ENCODE measurements at places on chromosomes 1 and 21. TPM values are rescaled to one million over a fixed set of nuclear protein-coding genes. Genes with fewer than 3 reads are reported as not detected.

The ADGRB2 gene
- total RNA-seq = 1.0 TPM

The DAB1 gene
- not detected for total RNA-seq

The CR1 gene
- total RNA-seq = 5.1 TPM

The ZDHHC18 gene
- total RNA-seq = 35.9 TPM

DNA sequence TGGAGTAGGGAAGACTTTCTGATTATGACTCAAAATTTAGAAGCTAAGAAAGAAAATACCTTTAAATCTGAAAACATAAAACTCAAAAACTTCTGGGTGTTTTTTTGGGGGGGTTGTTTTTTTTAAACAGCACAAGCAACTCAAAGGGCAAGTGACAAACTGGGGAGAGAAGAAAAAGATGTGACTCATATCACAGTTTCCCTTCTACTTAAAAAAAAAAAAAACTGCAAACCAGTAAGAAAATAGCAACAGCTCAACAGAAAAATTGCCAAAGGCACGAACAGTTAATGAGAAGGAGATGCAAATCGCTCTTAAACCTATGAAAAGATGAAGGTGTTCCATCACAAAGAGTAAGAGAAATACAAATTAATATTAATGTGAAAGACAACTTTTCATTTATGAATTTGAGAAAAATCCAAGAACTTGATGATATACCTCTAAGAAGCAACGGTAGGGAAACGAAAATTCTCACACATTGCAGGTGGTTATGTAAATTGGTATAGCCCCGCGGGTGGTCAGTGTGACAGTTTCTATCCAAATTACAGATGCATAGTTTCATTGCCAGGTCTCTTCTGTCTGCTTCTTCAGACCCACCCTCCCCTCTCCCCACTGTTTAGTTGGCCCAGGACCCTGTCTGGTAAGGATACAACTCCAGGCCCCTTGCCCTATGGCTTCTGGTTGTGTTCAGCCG is 9.0 kb downstream of the IFNAR2 start:
- no peak for DNase-seq

GRCh38 chr1:182599339-182599738 is 4.8 kb downstream of the RGS16 start:
- peak; percentile 55 for DNase-seq

DNA sequence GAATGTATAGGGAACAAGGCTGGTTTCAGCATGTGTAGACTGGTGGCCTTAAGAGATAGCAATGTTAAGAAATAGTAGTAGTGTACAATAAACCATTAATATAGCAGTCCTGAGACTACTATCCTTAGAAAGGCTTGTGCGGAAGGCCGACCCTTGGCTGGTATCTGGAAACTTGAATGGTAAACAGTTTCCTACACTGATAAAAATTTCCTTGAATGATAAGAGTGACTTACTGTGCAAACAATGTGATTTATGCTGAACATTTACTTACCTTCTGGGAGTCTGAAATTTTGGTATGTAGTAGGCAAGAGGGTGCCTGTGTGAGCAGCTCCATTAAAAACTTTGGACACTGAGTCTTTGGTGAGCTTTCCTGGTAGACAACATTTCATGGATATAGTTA is 44.7 kb downstream of the MAST2 start:
- DNase-seq = no peak

DNA sequence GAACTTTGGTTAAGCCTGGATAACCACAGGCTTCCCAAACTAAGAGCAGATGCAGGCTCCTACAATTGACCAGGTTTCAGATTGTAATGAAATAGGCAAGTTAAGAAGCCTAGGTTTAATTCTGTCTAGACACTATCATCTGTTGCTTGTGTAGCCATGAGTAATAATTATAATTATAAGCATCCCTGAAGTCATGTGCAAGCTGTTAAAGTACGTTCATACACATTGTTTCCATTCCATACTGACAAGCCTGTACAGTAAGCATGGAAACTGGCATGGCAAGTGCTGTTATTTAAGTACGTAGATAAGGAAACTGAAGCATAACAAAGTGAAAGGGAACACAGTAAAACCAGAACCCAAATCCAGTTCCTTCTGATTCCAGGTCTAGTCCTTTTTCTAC is 557.2 kb upstream of the BEND5 start:
- DNase-seq = no peak

- peak; percentile 27 for DNase-seq
These were observed 38.3 kb downstream of the YY1AP1 start for GRCh38 chr1:155650231-155650757.

- DNase-seq = no peak
These were observed 95.9 kb downstream of the GREM2 start for GRCh38 chr1:240516069-240516468.

- DNase-seq = peak; percentile 66
These were observed 552 bp downstream of the UBR4 start for GRCh38 chr1:19209439-19209989.

DNA sequence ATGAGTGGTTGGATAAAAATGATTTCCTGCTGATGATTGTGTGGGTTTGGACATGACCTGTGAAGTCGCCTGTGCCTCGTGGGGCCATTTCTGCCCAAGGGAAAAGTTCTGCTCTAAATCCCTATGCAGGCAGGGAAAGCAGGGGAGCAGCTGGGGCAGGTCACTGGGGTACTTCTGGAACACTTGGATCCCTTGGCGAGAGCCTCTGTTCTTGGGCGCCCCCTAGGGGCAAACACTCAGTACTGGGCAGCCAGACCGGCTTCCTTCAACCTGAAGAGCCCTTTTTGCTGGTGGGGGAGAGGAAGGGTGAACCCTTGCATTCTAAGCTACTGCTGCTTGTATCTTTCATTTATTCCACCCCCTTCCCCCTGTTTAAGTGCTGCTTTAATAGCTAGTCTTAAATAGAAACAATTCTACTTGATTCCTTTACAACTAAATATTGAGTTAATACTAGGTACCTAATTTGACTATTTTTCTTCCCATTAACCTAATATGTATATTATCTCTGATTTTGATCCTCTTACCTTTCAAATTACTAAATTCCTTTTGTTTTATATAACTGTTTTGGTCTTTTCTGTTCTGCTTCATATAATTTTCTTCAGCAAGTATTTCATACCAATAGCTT is 5.1 kb upstream of the CLEC20A start:
- no peak for DNase-seq

- no peak for DNase-seq
These were observed 59.2 kb downstream of the WARS2 start for GRCh38 chr1:119081267-119081666.

- peak; percentile 58 for DNase-seq
These were observed 31.5 kb upstream of the RIPK4 start for GRCh38 chr21:41798326-41798725.

- no peak for DNase-seq
These were observed 13.9 kb downstream of the OR14I1 start for GRCh38 chr1:248688527-248689298.

All from upper lobe of left lung (tissue), 6 donors.